HS-5 (cell line): ENCODE measurements at places on chromosomes 3 and 15.

- DNase-seq = no peak
Observed at GRCh38 chr3:69130689-69131088, 8.3 kb upstream of the LMOD3 start.

GRCh38 chr3:15207836-15208504 is 1.9 kb downstream of the CAPN7 start:
- no peak for DNase-seq

DNA sequence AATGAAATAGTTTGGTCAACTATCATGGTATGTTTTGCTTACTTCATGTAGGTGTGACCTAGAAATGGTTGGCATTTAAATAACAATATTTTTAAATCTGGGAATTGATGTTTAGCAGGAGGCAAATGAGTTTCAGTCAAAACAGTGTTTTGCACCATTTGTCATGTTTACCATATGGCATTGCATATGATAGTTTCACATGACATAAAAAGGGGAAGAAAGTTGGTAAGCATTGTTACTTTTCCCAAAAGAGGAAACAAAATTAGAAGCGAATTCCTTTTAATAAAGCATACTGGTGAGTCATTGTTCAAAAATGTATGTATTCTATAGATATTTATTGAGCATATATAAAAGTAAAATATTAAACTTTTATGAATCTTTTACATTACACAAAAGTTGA is 2.3 kb downstream of the RNF13 start:
- no peak for DNase-seq

- DNase-seq = no peak
Observed at GRCh38 chr15:70853973-70854665, at the start of gene LARP6. LARP6 (minus strand) TSS chr15:70854157; CDS start chr15:70854088, 69 bp downstream.

DNA sequence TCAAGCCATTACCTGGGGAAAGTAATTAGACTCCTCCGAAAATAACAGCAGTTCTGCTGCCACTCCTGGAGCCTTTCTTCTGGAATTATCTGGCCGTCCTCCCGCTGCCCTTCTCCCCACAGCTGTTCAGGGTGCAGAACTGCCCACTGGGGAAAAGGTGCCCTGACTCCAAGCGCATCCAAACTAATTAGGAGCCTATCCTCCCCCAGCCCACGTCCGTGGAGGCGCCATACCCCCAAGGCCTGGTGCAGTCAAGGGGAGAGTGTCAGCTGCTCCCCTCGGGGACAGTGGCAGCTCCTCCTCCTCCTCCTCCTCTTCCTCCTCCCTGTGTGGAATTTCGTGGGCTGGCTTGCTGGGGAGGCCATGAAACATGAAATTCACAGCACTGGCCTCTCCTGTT is 177.2 kb downstream of the XXYLT1 start:
- DNase-seq = no peak

DNA sequence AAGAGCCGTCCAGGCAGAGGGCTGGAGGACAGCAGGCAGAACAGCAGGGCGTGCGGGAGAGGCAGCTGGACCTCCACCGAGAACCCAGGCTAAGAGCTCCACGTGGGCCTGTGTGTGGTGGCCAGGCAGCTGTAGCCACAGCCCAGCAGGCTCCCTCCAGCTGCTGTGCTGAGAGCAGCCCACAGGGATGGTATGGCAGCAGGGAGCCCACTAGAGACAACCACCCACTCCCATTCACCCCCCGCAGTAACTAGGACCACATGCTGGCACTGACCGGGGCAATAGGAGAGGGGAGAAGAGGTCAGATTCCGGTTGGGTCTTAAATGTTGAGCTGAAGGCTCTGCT is 25.6 kb upstream of the MUSTN1 start:
- no peak for DNase-seq

DNA sequence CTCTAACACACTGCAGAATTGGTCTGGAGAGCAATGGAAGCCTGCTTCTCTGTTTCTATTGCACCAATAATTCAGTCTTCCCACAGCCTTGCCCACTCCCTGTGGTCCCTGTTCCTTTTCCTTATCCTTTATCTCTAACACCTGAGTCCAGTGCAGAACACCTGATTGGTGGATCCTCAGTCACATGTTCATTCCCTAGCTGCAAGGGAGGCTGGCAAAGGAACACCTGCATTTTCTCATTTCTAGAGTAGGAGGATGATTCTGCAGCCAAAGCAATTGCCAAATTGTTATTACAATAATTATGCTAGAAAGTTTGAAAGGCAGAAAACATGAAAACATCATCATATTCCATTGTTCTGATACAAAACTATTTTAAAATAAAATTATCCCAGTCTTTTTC is 83.8 kb upstream of the SAMMSON start:
- DNase-seq = no peak

- DNase-seq = no peak
Observed at GRCh38 chr3:155617346-155617925, 127.4 kb downstream of the PLCH1 start.

DNA sequence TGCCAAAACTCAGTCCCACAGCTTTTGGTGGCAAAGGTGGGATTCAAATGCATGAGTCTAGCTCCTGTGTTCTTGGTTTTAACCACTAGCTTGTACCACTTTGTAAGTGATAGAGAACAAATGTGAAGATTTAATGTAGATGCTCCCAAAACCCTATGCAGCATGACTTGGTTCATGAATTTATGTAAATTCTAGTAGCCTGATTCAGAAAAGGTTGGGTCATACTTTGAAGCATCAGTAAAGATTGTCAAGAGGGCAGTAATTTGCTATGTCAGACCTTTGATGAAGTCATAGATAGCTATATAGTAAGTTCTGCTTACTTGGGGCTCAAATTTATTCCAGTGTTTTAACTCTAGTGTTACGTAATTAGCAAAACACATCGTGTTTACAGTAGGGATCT is 75.6 kb downstream of the VPS8 start:
- no peak for DNase-seq
